ENCODE measurements at places on chromosomes 3 and 15.

DNA sequence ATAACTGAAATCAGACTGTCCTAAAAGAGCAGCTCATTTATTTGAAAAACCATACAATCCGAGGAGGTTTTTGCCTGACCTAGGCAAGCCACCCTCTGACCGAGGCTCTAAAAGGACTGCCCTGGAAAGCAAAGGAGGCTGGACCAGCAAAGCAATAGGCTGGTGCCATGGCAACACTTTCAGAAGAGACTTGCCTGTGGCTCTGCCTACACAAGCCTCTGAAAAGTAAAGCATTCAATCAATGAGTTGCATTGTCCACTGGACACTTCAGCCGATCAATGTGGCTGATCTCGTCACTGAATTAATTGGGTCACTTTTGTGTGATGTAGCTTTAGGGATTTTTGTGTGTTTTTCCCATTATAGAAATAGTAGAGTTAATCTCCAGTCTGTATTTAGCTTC is 99.1 kb upstream of the SEMA6D start:
- DNase-seq: no peak

- no peak for DNase-seq
Measured at GRCh38 chr3:11826628-11827265, 19.9 kb downstream of the TAMM41 start.

DNA sequence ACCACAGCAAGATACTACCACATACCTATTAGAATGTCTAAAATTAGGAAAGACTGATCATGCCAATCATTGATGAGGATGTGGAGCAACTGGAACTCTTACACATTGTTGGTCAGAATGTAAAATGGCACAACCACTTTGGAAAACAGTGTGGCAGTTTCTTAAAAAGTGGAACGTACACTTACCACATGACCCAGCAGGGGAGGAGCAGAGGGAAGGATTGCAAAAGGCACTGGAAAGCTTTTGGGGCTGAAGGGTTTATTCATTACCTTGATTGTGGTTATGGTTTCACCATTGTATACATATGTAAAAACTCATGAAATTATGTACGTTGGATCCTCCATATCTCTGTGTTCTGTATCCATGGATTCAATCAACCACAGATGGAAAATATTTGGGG is 3.3 kb upstream of the EHD4 start:
- no peak for DNase-seq

DNA sequence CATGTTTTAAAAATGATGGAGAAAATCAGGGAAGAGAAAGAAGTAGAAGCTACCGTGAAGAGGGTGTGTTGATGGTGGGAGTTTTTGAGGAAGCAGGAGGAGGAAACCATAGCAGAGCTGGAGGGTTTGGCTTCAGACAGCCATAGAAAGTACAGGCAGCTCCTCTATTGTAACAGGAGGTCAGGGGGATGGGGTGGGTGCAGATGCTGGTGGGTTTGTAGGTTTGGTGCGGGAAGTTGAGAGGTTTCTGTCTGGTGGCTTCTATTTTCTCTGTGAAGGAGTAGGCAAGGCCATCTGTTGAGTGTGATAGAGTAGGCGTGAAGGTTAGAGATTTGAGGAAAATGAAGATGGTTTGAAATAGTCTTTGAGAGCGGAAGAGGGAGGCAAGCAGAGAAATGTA is 97.7 kb upstream of the TBC1D5 start:
- DNase-seq: no peak

GRCh38 chr3:16886303-16886683 is 1.5 kb downstream of the PLCL2 start:
- no peak for DNase-seq

DNA sequence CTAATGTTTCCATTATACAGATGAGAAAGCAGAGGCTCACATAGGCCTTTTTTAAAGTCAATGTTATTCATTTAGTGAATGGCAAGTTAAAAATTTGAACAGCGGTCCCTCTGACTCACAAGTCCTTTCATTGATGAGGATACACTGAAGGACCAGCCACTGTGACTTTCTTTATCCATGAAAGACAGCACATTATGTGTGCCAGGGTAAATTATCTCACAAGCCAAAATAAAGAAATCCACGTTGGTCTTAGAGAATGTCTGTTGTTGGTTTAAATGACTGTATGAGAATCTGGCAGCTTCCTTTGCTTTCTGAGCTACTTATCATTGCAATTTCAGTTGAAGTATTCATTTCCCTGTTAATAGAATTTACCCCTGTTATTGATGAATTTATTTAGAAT is 485.1 kb downstream of the TBL1XR1 start:
- DNase-seq: no peak

GRCh38 chr3:124648551-124648950 is 81.7 kb upstream of the UMPS start:
- peak; percentile 77 for DNase-seq

- no peak for DNase-seq
Measured at GRCh38 chr3:158134363-158134762, 24.5 kb downstream of the RSRC1 start.

DNA sequence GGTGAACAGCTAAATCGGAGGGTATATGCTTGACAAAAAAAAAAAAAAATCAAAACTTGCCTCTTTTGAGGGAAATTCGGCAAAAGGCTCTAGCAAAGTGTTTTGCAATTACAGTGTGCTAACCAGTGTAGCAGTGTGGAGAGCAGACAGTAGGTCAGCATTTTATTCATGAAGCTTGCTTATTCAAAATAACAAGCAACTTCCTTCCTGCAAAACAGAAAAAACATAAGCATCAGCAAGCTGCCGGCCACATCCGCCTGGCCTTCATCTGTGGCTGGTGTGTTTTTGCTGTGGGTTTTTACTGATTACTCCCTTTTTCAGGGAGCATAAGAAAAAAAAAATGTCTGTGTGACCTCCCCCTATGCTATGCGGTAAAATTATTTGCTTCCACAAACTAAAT is 434.1 kb downstream of the OCA2 start:
- DNase-seq: no peak

DNA sequence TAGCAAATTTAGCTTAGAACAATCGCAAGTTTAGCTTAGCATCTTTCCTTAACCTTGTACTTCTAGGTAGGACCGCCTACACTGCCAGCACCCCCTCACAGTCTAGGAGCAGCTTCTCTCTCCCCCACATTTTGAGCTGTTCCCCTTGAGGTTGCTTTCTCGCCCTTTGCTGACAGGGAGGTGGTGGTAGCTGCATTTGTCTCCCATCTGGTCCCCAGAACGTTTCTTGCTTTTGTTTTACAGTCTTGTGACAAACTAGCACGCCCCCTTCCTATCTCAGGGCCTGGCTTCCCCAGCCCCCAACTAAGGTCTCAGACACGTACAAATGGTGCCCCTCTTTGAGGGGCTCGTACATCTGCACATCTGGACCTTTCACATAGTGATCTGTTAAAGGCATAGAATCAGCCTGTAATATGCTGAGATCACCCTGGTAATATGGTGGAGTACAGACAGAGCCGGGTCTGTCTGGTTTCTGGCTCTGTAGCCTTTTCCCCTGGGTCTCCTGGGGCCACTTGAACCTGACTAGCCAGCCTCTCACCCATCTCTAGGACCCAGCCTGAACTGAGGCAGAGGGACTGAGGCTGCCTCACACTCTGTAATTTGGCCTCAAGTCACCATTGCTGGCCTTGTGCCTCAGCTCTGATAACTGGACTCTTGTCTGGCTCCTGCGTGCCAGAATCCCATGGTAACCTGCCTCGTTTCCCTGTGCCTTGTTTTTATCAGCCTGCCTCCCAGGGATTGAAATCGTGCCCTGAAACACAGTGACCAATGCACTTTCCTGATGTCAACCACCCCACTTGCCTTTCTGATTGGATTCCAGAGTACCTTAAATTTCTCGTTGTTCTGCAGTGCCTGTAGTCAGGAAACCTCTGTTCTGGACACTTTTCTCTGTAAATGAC is 27.7 kb downstream of the CRTC3 start:
- no peak for DNase-seq

- peak; percentile 29 for DNase-seq
Measured at GRCh38 chr3:47989981-47990440, 26.2 kb downstream of the MAP4 start.

DNA sequence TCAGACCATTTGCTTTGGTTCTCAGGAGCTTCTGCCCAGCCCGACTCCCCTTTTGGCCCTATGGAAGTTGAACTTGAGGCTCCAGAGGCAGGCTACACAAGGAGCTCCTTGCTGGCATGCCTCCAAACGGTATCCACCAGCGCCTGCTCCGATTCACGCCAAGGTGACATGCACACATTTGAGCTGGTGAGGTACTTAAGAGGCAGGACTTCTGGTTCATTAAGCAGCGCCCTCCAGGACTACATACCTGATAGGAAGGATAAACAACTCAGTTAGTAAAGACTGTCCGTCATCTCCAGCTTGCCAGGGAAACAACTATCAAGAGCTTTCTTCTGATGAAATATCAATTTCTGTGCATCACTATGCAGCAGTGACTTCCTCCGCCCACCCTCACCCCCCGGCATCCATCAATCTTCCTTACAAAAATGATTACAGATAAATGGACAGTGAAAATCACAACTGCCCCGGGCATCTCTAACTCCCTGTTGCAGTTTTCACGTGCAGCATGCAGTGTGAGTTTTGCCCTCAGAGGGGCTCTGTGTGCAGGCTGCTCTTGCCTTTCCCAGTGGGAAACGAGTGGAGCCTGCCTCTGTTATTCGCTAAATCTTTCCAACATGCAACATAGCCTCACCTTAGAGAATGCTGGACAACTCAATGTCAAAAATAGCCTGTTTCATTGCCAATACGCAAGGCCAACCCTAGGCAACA is 122.9 kb downstream of the ARRDC4 start:
- peak; percentile 4 for DNase-seq

- DNase-seq: peak; percentile 6
Measured at GRCh38 chr3:184748219-184749135, 36.6 kb upstream of the MAGEF1 start.

GRCh38 chr15:74291101-74292071 is 55.3 kb downstream of the CCDC33 start:
- peak; percentile 89 for DNase-seq

- peak; percentile 31 for DNase-seq
Measured at GRCh38 chr15:84955089-84955848, 26.4 kb upstream of the PDE8A start.

- no peak for DNase-seq
Measured at GRCh38 chr15:39834256-39834655, 51.6 kb upstream of the FSIP1 start.

- DNase-seq: no peak
Measured at GRCh38 chr15:25089577-25089976, 134.8 kb downstream of the SNRPN start.
